DMS53 (cell line): ENCODE measurements at places on chromosomes 3 and 15.

- no peak for DNase-seq
These were observed 15.8 kb downstream of the BOC start for GRCh38 chr3:113227146-113227545.

DNA sequence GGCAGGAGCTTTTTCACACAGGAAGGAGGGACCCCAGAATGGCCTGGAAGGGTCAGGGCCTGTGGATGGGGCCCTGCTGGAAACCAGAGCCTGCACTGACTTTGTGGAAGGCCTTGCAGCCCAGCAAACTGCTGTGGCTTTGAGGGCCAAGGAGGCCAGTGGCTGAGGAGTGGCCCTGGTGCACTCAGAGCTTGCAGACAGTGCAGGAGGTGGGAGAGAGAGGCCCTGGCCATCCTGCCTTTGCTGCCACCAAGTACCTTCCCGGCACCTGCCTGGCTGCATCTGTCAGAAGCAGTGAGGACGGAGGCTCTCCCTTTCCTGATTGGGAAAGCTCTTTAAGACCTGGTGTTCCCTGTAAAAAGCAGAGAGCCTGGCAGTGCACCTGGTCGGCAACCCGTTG is 6.4 kb downstream of the PSTPIP1 start:
- DNase-seq, result no peak

DNA sequence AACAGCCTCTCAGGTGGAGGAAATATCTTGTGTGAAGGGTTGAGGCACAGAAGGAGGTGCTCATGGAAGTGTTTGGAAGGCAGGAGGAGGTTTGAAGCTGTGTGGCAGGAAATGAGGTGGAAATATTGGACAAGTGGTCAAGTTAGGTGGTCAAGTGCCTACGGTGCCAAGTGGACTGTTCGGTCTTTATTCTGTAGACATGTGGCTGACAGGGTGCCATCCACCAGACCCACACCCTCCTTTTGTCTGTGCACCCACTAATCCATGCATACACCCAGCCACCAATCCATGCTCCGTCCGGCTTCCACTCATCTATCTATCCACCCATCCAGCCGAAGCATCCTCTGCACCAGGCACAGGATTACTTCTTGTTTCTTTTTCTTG is 2.2 kb downstream of the SLC6A20 start:
- no peak for DNase-seq

DNA sequence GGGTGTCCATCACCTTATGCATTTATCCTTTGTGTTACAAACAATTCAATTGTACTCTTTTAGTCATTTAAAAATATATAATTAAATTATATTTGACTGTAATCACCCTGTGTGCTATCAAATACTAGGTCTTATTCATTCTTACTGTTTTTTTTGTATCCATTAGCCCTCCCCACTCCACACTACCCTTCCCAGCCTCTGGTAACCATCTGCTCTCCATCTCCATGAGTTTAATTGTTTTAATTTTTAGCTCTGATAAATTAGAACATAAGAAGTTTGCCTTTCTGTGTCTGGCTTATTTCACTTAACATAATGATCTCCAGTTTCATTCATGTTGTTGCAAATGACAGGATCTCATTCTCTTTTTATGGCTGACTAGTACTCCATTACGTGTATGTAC is 16.8 kb downstream of the C3orf20 start:
- DNase-seq, result no peak

DNA sequence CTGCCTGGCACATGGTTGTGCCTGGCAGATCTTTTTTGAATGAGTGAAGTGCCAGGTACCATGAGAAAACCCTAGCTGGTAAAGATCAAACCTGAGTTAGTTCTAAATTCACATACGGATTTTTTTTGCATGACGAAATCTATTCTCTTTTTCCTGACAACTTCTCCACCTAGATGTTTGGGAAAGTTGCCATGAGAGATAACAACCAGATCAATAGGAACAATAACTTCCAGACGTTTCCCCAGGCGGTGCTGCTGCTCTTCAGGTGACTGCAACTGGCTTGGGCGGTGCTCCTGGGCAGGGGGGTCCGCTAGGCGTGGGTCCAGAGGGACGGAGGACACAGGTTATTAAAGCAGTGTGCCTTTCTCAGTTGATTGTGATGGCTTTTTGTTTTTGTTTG is 71.8 kb downstream of the CHDH start:
- DNase-seq, result no peak

GRCh38 chr3:94374439-94375161 is 311.7 kb downstream of the NSUN3 start:
- no peak for DNase-seq
